ENCODE measurements at places on chromosomes 12 and 14. TPM values are rescaled to one million over a fixed set of nuclear protein-coding genes. Genes with fewer than 3 reads are reported as not detected.
A peak's percentile ranks its signal among the peaks of the same experiment; 100 is the strongest.

The TUNAR gene
- polyA plus RNA-seq = 4.0 TPM

DNA sequence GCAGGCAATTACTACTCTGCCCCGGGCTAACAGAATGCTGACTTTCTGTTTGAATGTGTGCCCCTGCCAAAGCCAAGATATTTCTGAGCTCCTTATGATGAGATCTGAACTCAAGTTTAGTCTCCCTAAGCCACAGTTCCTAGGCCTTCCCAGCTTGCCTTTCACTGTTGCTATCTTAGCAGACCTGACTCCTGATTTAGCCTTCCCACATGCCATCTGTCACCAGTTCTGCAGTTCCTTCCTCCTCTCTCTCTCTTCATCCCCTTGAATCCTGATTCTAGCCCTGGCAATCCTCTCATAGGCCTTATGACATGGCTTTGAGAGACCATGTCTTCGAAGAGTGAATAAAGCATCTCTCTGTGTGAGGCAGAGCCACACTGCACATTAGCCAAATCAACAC, 12.5 kb upstream of the SAMD4A start:
- DNase-seq = no peak

- no peak for DNase-seq
Measured at GRCh38 chr12:3436461-3437065, 54.4 kb upstream of the PRMT8 start.

The CHGA gene
- polyA plus RNA-seq = 0.26 TPM

The FOXN4 gene
- 1.9 TPM for polyA plus RNA-seq

The RGS6 gene
- polyA plus RNA-seq = 1.5 TPM

The RHEBL1 gene
- 2.0 TPM for polyA plus RNA-seq

The TAS2R20 gene
- polyA plus RNA-seq = 2.2 TPM

The LUM gene
- 1,105 TPM for polyA plus RNA-seq

The MUCL1 gene
- polyA plus RNA-seq = not detected

DNA sequence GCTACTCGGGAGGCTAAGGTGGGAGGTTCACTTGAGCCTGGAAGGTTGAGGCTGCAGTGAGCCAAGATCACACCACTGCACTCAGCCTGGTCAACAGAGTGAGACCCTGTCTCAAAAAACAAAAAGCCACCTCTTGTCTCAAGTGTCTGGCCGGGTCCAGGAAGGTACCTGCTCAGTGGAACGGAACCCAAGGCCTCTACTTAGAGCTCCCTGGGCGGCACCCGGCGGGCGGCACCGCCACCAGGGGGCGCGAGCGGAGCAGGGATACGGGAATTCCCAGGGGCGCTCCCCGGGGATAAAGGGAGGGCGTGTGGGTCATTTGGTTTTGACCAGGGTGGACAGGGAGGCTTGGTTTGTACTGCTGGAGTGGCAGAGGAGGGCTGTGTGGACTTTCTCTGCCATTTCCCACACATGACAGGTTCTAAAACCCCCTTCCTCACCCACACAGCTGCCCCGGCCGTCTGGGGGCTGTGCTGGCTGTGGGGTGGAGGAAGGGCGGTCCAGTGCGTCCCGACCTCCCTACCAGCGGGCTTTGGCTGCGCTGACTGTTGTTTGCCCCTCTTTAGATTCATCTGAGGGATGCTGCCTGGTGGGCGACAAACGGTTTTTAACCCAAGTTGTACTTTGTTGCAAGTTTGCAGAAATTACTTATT, 91.4 kb downstream of the SETD3 start:
- no peak for DNase-seq

- DNase-seq = no peak
Measured at GRCh38 chr12:94116191-94116590, 32.2 kb upstream of the PLXNC1 start.

GRCh38 chr14:67514203-67514607, 18.9 kb upstream of the PLEKHH1 start:
- DNase-seq = no peak

DNA sequence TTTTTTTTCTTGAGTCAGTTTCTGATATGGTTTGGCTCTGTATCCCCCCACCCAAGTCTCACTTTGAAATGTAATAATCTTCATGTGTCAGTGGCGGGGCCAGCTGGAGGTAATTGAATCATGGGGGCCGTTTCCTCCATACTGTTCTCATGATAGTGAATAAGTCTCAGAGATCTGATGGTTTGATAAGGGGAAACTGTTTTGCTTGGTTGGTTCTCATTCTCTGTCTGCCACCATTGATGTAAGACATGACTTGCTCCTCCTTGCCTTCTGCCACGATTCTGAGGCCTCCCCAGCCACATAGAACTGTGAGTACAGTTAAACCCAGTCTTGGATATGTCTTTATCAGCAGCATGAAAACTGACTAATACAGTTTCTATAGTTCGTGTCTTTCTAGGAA, 42.9 kb downstream of the WNK1 start:
- no peak for DNase-seq

The BCL11B gene
- 3.1 TPM for polyA plus RNA-seq

DNA sequence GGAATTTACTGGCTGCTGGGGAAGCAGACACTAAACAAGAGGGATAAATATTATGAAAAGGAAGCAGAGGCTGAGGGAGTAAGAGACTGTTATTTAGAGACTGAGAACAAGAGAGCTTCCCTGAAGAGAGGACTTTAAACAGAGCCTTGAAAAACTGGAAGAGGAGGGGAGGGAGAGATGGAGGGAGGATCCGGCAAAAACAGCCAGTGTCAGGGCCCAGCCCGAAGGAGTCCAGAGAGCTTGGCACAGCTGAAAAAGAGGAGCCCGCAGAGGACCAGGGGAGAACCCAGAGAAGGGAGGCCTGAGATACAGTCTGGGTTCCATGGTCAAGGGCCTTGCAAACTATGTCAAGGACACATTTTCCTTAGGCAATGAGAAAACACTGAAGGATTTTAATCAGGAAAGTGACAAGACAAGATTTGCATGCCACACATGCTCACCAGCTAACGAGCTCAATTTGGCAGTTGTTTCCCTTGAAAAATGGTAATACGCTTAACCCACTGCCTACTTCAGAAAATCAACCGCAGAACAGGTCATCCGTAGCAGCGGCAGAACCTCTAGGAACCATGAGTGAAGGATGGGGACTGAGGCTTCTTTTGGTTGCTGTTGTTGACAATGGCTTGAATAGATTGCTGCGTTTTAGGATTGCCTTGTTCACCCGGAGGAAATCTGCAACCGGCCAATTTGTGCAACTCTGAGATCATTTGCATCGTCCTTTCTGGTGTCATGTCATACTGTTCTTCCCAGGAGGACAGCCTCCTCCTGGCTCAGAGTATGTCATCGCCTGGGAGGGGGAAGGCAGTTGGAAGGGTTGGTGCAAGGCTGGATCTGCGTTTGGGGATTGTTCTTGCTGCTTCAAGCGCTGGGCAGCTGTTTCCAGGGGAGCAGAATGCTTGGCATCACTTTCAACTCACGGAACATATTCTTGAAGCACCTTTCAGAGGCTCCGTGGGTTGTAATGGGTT, 108.2 kb downstream of the PRMT8 start:
- DNase-seq = no peak

DNA sequence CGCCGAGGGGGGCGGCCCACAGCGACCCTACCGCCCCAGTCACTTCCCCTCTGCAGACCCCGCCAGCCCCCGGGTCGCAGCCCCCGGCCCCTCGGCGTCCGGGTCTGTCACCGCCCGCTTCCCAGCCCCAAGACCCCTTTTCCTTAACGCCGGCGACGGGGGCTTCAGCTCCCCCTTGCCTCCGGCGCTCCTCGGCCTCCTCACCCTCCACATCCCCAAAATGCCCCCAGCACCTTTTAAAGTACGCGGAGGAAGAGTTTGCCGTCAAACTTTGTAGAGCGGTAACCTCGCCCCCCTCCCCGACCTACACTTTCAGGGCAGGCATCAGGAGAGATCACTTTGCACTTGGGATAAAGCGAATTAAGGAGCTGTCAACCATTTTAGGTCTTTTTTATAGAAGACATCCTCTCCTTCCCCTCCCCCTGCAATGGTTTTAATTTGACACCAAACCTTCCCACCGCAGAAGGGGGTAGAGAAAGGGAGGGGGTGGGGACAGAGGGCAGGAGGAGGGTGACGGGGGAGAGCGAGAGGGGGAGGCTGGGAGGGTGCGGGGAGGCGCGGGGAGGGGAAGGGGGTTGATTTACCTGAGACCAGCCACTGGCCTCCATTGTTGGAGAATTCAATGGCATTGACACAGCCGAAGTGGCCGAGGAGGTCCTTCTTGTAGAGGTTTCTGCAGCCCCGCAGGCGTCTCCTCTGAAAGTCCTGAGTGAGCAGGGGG, 578 bp downstream of the DCAF5 start:
- peak; percentile 29 for DNase-seq

The SDR9C7 gene
- 0.23 TPM for polyA plus RNA-seq

DNA sequence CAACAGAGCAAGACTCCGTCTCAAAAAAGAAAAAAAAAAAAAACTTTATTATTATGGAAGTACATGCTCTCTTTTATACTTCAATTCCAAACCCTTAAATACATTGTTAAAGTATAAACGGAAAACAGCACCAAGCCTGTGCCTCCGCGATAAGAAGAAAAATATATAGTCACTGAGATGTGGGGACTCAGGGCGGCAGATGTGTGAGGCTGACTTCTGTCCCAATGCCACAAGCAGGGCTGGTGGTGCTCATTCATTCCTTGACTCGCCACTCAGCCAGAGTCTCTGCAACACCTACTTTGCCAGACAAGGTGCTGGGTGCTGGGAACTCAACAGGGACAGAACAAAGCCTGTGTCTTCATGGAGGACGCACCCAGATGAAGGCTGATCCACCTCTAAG, 13.8 kb downstream of the LGMN start:
- no peak for DNase-seq

The SERPINA9 gene
- not detected for polyA plus RNA-seq

DNA sequence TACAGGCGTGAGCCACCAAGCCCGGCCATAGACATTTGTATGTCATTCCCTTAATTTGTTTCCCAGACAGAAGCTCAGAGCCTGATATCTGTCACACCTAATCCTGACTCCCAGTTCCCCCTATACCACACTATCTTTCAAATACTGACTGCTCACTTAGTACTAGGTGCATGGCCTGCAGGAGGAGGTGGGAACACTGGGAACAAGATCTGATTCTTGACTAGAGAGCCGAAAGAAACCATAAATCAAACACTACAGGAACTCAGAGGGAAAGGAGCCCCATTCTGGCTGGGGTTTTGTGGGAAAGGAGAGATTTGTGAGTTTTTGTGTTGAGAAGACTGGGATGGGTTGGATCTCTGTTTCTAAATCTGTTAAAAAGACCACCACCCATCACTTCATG, 4.9 kb downstream of the KHNYN start:
- DNase-seq = no peak

GRCh38 chr14:81432219-81432661, 32.1 kb upstream of the STON2 start:
- DNase-seq = no peak

GRCh38 chr14:90201344-90201743, 55.0 kb upstream of the PSMC1 start:
- DNase-seq = no peak

DNA sequence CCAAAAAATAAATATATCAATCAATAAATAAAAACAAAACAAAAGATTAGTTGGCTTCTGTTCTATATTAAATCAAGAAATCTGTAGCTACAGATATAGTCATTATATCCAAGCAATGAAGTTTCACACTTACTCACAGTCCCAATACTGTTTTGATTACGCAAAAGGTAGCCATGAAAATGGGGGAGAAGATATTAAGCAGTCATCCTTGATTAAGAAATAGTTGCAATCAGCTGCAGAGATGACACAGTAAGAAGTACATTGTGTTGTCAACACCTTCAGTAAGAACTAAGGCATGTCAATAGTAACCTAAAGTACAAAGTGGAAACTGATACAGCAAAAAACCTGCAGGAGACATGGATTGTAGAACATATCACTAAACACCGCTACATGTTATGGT, 11.0 kb upstream of the RHOJ start:
- no peak for DNase-seq

GRCh38 chr14:80584744-80585505, 356.6 kb downstream of the CEP128 start:
- DNase-seq = no peak

The OTUB2 gene
- 2.6 TPM for polyA plus RNA-seq

The PRB2 gene
- polyA plus RNA-seq = not detected

DNA sequence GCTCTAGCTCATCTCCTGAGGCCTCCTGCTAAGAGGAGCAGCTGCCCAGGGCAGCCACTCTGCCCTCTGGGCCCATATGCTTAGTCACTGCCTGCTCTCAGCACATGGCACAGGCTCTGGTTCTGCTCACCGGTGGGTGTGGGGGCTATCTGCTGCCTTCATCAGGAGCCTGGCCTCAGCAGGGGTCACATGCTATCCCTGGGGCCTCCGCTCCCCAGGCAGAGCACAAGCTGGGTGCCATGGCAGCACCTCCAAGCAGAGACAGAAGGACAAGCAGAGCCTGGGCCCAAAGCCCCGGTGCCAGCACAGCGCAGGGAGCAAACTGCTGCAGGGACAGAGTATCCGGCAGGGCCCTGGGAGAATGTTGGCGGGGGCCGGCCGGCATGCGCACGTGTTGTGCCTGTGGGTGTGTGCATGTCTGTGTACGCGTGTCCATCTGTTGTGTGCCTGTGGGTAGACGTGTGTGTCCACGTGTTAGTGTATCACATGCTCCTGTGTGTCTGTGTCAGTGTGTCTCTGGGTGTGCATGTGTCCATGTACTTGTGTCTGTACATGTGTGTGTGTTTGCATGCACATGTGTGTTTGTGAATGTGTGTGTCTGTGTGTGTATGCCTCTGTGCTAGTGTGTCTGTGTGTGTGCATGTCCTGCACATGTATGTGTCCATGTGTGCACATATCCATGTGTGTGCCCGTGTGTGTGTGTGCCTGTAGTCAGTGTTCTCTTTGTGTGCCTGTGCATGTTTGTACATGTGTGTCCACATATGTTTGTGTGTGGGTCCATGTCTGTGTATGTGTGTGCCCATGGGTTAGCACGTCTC, 326.9 kb downstream of the TMEM121 start:
- DNase-seq = no peak
